ENCODE measurements at places on chromosomes 3 and 15.

DNA sequence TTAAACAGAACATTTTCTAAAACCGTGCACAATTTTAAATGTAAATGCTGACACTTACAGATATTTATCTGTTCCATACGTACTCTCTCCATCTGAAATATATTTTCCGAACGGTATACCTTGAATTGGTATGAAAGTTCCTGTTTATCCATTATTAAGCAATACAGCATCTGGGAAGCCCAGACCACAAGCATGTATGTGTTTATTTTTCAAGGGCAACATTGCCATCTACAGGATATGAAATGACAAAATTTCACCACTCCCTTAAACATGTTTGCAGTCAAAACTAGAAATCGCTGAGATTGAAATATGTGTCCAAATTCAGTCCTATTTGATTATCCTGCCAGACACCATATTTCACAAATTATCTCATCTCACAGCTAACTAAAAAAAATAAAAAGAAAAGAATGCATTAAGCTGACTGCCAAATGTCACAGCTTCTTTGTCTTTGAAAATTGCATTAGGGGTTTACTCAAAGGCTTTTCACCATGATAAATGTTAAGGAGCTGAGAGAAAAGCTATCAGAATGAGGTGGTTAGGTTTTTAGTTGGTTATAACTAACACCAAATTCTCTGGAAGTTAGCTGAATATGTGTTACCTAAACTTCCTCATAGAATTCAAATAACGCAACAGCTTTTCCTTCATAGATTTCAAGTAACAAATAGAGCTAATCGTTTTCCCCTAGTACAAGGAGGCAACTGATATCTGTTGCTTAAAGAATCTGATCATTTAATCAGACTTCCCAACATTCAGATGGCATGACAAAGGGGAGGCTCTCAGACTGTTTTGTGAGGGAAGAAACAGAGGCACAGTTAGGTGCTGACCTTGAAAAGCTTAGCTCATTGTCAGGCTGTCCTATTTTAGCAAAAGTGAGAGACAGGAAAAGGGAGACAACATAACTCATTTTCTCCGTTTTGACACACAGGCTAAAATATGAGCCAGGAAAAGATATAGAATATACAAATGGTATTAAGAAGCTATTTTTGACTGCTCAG, 533.1 kb downstream of the TBL1XR1 start:
- no peak for DNase-seq

- no peak for DNase-seq
Measured at GRCh38 chr15:94535298-94536048, 304.1 kb downstream of the MCTP2 start.

DNA sequence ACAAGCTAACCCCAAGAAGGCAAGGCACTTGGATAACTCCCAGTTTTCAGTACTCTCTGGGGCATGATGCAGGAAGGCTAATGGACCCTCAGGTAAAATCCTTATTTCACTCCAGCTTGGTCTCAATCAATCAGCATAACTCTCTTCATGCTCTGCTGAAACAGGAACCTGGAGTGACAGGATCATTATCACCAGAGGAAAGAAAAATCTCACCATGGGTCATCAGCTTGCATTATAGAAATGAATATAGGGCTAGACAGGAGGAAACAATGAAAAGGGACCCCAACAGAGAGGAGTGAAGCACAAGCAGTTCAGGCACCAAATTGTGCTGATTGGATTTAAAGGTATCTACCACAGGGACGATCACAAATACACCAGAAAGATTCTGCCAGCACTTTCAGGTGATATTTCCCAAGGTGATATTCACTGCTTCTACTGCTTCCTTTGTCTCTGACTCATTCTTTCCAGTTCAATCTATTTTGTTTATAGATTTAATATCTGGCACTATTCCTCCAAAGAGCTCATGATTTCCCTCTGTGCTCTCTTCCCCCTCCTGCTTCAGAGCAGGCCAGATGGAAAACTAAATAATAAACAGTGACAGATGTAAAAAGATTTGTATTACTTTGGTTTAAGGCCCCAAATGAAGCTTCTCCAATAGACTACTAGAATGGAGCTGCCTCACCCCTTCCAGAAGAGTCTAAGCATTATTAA, 22.9 kb upstream of the THUMPD3 start:
- DNase-seq: no peak

DNA sequence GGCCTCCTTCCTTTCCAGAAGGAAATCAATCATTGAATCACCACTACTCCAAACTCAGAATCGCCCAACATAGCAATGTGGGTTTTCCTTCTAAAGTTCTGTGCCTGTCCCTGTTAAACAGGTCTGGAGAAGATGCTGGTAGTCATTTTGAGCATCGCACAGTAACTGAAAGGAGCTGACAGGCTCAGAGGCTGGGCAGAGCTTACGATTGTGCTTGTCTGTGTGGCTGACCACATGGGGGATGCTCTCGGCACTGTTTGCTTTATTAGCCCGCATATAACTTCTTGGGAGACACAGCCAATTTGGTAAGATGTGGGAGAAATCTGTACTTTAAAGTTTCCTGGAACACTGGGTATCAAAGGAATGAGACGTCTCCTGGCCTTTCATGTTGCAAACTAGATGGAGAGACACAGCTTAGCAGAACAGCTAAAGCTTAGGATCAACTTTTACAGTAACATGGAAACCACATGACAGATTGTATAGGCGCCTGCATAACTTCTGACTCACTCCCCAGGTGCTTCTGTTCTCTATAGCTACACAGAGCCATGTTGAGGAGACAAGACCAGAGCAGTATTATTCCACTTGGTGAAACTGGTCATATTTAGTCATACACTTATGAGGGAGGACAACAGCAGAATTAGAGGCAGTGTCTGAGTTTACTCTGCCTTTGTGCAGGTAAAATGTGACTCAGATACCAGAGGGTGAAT, 374.1 kb downstream of the RORA start:
- DNase-seq: no peak

DNA sequence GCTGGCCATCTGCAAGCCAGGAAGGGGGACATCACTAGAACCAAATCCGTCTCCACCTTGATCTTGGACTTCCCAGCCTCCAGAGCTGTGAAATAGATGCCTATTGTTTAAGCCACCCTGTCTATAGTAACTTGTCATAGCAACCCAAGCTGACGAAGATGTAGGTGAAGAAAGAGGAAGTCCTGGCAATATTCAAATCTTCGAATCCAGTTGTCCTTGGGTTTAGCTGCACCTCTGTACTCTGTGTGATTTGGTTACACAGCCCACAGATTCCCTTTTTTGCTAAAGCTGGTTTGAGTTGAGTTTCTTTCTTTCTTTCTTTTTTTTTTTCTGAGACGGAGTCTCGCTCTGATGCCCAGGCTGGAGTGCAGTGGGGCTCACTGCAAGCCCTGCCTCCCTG, 68.0 kb upstream of the XCR1 start:
- DNase-seq: no peak

Measured in stimulated activated CD4-positive, alpha-beta T cell treated with anti-CD3 and anti-CD28 coated beads, Interleukin-12 subunit alpha, Interleukin-12 subunit beta, amount 100 ng/mL, for 24 hours (primary cell).